B cell (primary cell): ENCODE measurements at places on chromosomes 1 and 21.

GRCh38 chr1:207071426-207071825, 17.2 kb upstream of the C4BPB start:
- no peak for DNase-seq

DNA sequence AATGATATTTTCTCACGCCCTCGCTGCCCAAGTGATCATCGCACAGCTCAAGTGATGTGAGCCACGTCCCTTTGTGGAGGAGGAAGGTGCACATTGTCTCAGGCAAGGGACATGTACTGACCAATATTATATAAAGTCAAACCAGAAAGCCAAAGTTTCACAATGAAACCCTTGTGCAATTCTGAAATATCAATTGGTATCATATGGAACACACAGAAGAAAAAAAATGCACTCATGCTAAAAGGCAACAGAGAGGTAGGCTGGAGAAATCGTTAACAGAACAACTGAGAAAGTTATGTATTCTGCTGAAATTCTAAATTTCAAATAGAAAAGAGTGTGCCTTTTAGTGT, 1.9 kb downstream of the JAM2 start:
- DNase-seq: no peak

- DNase-seq: no peak
Observed at GRCh38 chr1:221169447-221169889, 290.2 kb downstream of the HLX start.

GRCh38 chr1:94646786-94647555, 105.4 kb upstream of the F3 start:
- DNase-seq: no peak

GRCh38 chr1:98374098-98374497, 287.4 kb upstream of the SNX7 start:
- no peak for DNase-seq

DNA sequence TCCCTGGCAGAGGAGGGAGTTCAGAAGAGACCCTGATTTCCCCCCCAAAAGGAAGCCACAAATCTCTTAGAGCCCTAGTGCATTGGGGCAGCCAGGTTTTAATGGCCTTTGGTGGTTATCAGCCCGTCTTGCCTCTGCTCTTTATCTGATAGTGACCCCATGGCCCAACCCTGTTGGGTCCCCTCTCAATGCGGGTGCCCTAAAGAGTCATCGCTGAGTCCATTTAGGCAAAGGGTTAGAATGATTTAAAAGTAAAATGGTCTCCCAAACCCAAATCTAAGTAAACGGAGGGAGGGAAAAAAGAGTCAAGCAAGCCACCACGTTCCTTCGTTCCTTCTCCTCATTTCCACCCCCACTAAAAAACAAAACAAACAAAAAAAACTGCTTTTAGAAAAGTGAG, 164.0 kb downstream of the RUNX1 start:
- DNase-seq: no peak

GRCh38 chr1:151157067-151157531, 650 bp downstream of the TNFAIP8L2 start:
- peak; percentile 59 for DNase-seq

DNA sequence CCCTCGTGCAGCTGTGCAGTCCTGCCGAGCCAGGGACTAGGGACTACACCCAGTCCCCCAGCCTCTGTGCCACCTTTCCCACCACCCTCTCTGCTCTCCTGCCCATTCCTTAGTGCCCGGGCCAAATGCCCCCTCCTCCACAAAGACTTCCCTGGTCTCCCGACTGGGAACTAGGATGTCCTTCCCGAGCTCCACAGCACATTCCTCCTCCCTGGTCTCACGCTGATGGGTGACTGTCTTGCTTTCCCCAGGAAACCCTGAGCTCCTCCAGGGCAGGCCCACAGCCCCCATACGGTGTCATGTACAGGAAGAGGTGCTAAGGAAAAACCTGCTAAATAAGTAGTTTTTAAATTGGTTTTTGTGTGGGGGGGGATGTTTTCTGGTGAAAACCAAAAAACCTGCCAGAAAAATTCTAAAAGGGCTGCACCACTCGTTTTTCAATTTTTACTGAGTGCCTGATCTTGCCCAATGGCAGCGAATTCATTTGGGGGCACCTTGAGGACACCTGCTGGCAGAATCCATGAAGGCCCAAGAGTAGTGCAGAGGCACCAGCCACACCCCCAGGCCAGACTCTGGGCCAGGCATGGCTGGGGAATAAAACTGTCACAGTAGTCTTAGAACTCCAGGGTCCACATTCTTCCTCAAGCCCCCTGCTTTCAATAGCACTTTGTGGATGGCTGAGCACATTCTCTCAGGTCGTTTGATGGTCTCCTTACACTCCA, 50.4 kb downstream of the GLIS1 start:
- DNase-seq: no peak

DNA sequence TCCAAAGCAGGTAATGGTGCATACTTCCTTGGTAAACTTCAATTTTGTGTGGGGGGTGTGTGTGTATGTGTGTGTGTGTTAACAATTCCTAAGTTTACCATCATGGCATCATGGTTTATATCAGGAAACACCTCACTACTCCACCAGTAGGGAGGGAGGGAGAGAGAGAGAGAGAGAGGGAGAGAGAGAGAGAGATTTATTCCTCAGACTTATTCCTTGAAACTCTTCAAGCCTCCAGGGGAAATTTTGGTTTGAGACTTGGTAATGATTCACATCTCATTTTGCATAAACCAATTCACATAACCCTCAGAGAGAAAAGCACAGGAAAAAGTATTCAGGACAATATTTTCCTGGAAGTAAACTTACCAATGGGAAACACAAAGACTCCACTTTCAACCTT, 115.0 kb downstream of the TTLL7 start:
- no peak for DNase-seq

DNA sequence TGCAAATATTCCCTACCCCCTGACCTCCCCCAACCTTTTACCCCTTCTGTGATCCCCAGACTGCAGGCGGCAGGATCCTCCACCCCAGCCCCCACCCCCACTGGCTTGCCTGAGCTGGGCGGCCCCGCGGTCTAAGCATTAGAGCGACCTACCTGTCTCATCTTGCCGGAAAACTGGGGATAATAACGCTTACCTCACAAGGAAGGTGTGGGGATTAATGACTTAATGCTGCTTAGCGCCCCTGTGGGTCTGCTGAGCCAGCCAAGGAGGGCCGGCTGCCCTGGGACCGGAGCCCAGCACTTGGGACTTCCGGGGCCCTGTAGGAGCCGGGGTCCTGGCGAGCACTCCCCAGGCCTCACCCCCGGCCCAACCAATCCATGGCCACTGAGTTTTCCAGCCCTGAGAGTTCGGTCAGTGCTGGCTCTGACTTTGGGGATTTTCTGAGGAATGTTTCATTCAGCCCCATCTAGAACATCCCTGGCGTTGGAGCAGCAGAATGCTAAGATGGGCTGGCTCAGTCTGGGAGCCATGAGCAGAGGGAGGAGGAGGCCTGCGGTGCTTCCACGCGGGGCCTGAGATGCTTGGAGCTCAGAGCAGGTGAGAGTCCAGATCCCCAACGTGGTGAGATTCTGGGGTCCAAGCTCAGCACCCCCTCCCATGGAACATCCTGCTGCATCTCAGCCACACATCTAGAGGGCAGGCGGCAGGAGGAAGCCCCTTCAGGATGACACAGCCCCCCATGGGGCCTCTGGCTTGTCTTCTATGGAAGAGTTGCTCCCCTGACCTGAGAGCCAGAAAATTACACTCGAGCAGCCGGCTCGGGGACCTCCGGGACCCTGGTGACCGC, 97.9 kb downstream of the RIPK4 start:
- no peak for DNase-seq

- no peak for DNase-seq
Observed at GRCh38 chr1:181179987-181180365, 91.5 kb downstream of the IER5 start.

DNA sequence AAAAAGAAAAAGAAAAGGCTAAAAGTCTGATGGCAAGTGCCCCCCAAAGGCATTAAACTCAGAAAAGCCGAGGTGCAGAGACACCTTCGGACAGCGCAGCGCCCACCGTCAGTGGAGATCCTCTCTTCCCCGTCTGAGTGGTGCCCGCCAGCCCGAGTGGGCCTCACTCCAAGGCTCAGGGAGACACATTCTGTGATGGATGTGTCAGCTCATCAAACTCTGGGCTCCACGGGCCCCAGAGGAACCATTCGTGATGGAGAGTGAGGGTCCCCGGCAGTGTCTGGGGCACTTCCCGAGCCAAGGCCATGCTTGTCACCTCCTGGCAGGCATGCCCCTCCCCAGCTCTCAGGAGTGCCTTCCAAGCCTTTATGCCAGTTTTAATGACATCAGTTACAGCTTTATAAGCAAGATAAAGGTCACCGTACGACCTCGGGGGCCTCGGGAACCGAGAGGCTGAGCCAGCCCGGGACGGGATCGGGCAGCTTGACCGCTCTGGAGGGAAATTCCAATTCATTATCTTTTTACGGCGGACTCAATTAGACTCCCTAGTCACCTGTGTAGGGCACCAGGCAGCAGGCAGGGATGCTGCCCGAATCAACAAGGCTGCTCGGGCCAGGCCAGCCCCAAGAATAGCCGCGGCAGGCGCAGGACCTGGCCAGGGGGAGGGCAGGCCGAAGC, 49.5 kb downstream of the MORN1 start:
- DNase-seq: no peak

- DNase-seq: no peak
Observed at GRCh38 chr1:230771773-230772354, 24.7 kb downstream of the CAPN9 start.

- DNase-seq: no peak
Observed at GRCh38 chr1:7658099-7658498, 113.0 kb upstream of the VAMP3 start.

GRCh38 chr1:228465571-228466146, 21.5 kb upstream of the RNF187 start:
- DNase-seq: no peak

DNA sequence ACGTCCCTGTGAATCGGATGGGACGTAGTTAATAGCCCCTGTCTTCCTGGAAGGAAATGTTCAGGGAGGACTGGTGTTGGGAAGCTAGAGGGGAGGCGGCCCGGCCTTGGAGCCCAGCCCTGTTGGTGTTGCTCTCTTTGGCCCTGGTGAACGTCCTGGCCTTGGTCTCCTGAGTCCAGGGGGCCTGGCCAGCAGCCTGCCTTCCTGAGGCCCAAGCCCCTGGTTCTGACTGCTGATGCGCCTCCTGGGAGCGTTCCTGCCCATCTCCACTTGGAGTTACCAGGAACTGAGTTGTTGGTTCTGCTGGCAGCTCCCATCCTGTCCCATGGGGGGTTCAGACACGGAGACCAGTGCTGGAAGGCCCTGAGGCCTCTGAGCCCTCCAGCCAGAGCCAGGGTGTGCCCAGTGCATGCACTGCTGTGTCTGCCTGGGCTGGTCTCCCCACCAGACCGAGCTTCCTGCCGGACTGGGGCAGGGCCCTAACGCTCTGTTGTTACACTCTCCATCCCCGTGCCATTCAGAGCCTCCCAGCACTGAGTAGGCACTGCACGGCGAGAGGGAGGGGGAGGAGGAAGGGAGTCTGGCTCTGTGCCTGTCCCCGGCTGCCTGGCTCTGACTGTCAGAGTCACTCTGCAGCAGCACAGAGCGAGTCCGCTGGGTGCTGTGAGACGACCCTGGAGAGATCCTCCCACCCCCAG, 382.5 kb upstream of the VAMP3 start:
- DNase-seq: no peak

DNA sequence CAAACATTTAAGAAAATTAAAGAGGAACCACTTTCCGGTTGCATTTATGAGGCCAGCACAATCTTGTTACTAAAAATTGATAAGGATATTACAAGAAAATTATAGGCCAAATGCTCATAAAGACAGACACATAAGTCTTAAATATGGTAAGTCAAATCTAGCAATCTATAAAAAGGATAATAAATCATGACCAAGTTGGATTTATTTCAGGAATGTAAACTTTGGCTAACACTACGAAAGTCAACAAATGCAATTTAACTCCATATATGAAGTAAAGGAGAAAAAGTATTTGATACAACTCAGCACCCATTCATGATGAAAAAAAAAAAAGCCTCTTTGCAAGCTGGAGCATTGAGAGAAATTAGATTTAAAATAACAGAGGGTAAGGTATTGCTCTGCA, 6.3 kb downstream of the HHAT start:
- DNase-seq: no peak
